NCI-H146 (cell line): ENCODE measurements at places on chromosomes 1 and 21.
A peak's percentile ranks its signal among the peaks of the same experiment; 100 is the strongest.

DNA sequence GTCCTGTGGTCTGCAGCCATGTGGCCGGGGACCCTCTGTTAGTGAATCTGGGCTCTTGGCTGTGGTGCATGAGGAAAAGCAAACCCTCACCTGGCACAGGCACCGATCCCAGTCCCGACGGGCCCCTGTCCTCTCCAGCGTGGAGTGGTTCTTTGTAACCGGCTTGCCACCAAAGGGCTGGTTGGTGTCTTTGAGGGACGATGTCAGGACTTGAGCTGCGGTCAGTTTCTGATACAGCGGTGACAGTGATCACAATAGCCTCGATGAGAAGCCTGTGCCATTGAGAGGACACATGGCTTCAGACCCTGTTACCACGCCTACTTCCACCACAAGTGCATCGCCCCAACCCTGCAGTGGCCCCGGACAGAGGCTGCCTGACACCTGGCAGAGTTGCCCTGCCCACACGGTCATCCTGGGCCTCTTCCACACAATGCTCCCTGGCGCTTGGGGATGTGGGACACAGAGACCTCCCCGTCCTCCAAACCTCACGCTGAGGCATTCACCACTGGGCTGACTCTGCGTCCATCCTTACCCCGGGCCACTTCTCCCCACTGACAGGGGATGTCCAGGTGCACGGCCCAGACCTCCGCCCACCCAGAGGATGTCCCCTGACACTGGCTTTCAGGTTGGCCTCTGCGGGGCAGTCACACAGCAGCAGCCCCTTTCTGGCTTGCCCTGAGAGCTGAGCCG is 18.8 kb upstream of the ACTRT2 start:
- no peak for DNase-seq

- DNase-seq, result no peak
These were observed 14.9 kb downstream of the IER5 start for GRCh38 chr1:181103399-181103798.

GRCh38 chr1:15849775-15850324 is 2.3 kb downstream of the SPEN start:
- peak; percentile 63 for DNase-seq

DNA sequence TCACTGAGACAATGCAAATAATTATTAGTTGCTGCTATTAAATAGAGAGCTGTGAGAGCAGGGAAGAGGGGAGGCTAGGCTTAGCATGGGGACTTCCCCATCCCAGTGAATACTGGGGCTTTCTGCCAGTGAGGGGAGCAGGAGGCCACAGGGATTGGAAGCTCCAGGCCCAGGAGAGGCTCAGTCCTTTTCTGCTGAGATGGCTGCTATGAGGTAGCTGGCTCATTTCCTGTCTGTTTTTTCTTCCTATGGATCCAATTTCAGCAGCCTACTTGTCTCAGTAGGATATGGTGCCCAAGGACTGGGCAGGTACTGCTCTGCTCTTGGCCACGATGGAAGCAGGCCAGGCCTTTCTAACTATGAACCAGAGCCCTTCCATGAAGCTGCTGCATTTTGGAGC is 10.0 kb downstream of the STMN1 start:
- DNase-seq, result no peak

- no peak for DNase-seq
These were observed 139.3 kb downstream of the LYPLAL1 start for GRCh38 chr1:219312967-219313366.

GRCh38 chr1:52216907-52217458 is 75.1 kb downstream of the ZFYVE9 start:
- DNase-seq, result no peak

GRCh38 chr1:218664385-218665170 is 319.4 kb downstream of the TGFB2 start:
- DNase-seq, result no peak

- peak; percentile 13 for DNase-seq
These were observed 51.7 kb downstream of the WNT9A start for GRCh38 chr1:227895828-227896685.

DNA sequence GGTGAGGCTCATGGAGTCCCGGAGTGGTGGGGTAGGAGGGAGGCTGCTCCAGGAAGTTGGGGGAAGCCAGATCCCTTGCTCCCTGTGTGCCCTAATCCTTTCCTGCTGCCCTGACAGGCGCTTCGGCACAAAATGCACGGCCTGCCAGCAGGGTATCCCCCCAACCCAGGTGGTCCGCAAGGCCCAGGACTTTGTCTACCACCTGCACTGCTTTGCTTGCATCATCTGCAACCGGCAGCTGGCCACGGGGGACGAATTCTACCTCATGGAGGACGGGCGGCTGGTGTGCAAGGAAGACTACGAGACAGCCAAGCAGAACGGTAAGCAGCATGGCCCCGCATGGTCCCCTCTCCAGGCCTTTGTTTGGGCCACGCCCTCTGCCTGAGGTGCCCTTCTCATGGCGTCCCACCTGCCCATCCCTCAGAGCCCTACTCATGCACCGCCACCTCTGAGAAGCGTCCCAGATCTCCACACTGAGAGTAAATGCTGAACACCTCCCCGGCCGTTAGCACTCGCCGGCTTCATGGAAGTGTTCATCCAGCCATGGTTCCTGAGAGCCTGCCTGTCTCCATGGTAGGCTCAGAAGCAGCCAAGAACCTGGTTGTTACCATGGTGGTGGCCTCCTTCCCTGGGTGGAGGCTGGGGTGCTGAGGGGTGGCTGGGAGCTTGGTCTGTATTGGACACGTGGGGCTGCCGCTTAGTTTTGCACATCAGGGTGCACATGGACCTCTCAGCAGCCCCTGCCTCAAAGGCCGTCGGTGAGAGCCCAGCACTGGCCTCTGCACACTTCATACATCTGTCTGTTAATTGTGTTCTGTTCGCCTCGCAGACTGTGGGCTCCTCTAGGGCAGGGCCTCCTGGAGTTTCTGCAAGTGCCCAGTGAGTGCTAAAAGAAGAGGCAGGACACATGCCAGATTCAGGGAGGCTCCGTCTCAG is 36.5 kb downstream of the LHX4 start:
- DNase-seq, result no peak

GRCh38 chr1:28807046-28807445 is 4.9 kb upstream of the OPRD1 start:
- peak; percentile 19 for DNase-seq

GRCh38 chr21:36504067-36505058 is 24.4 kb upstream of the CLDN14 start:
- DNase-seq, result peak; percentile 30

GRCh38 chr1:151504759-151505158 is 6.4 kb upstream of the CGN start:
- DNase-seq, result no peak

DNA sequence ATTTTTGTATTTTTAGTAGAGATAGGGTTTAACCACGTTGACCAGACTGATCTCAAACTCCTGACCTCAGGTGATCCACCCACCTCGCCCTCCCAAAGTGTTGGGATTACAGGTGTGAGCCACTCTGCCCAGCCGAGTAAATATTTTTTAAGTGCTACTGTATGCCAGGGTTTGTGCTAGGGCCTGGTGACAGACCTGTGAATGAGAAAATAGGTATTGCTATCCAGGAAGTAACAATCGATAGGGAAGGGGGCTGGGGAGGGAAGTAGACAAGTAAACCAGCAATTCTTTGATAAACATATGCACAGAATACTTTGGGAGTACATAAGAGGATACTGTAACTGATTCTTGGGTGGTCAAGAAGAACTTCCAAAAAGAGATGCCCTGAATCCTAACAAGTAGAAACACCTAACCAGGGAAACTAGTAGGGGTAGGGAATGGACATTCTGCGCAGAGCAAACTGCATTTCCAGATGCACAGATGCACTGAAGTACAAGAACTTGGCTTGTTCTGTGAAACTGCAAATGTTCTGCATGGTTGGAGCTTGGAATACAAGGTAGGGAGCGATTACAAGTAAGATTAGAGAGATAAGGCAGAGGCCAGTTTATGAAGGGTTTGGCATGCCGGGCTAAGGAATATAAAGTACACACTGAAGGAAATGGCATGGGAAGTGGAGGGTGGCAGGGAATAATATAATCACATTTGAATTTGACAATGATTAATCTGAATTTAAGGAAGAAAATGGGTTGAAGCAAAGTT is 19.0 kb upstream of the DOCK7 start:
- DNase-seq, result no peak

- no peak for DNase-seq
These were observed 12.4 kb downstream of the CBR1 start for GRCh38 chr21:36082237-36082664.

- no peak for DNase-seq
These were observed 3.5 kb downstream of the MYCL start for GRCh38 chr1:39898191-39898590.

- no peak for DNase-seq
These were observed 35.8 kb downstream of the DYRK1A start for GRCh38 chr21:37402251-37402867.

DNA sequence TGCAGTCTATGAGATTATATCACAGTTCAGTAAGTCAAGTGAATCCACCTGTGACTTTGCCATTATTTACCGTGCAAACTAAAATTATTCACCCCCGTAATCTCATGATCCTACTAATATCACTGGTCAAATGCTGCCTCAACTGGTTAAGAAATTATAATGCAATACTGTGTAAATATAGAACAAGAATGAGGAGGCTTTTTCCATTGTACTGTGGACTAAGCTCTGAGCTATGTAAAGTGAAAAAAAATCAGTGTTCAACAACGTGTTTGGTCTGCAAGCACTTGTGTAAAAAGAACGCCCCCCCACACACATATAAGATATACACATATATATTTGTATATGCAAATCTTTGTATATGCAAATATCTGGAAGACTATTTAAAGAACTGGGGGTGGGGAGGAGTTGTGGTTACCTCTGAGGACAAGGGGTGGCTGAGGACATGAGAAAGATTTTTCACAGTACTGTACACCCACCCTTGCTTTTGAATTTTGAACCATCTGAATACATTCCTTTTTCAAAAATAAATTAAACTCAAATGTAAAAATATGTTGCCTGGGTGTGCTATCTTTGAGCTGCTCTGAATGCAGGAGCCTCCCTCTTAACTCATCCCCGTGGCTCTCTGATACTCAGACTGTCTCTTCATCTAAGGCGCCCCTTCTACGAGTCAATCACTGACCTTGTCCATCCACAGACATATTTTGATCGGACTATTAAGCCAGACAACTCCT is 57.0 kb downstream of the PTP4A2 start:
- no peak for DNase-seq

DNA sequence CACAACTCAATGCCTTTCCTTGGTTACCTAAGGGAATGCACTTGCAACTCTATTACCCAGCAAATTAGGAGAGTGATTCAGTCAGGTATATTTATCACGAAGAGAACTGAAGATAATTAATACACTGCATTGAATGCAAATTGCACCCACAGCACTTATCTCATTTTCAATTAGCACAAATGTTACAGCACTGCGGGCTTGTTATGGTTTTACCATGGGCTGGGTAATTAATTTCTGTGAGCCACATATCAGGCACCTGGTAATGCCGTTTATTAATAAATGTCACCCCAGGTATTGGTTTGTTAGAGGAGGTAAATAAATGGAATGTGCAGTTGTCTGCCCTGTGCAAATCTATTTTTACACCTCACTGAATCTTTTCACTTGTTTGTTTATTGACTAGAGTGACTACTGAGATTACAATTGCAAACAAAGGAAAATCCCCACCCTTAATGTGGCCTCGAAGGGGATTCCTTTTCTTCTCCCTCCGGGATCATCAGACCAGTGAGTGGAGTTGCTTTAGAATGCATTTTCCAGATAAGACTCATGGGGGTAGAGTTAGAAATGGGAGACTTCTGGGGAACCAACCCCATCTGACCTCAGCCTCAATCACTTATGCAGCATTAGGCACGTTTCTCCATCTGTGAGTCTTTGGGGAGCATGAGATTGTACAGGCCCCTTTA is 269.3 kb downstream of the RPS6KC1 start:
- peak; percentile 25 for DNase-seq

DNA sequence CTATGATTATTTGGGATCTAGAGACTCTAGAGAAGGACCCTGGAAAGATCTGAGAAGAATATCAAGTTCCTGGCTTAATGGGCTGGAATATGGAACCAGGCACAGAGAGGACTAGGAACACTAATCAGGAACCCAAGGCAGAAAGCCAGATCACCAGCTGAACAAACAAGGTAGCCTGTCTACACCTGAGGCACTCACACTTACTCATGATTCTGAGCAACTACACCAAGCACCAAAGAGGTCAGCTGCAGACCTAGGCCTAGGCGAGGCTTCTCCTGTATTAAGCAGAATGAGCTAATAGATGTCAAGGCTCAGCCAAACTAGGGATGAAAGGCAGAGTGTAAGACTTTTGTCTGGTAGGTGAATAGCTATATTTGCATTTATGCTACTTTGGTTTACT is 368.1 kb downstream of the LTN1 start:
- DNase-seq, result no peak

GRCh38 chr1:6273380-6273891 is 12.5 kb upstream of the GPR153 start:
- no peak for DNase-seq

DNA sequence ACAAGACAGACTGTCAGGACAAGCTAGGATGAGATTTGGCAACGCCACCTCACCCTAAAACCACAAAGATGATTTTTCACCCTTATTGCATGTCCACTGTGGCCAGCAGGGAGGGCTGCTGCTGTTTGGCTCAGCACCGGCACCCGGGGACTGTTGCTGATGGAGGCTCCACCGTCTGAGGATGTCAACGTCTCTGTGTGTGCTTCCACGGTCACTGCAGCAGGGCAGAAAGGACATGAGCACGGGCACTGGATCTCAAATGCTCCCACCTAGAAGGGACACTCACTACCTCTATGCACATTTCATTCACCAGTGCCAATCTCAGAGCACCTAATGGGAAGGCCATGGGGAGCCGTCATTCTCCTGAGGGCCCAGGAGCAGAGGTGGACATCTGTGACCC is 599.6 kb downstream of the PTPRU start:
- DNase-seq, result no peak

DNA sequence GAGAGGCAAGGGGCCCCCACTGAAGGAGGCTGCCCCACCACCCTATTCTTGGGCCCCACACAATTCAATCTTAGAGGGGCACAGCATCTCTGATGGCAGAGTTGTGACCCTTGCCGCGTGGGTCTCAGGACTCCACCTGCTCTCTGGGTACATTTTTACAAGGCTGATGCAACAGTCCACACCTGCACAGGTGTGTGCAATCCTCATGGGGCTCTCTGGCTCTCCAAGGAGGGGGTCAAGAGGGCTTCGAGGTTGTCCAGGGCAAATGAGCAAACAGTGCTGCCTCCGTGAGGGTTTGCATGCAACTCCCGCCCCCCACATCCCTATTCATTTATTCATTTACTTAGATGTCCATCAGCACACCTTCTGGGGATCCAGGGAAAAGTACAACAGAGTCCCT is 81.6 kb upstream of the IFFO2 start:
- no peak for DNase-seq

GRCh38 chr1:41341772-41342562 is 19.3 kb upstream of the FOXO6 start:
- DNase-seq, result peak; percentile 76

GRCh38 chr1:9844756-9845155 is 21.0 kb upstream of the CLSTN1 start:
- no peak for DNase-seq
